ENCODE measurements at places on chromosomes 11 and 22. TPM values are rescaled to one million over a fixed set of nuclear protein-coding genes. Genes with fewer than 3 reads are reported as not detected.

DNA sequence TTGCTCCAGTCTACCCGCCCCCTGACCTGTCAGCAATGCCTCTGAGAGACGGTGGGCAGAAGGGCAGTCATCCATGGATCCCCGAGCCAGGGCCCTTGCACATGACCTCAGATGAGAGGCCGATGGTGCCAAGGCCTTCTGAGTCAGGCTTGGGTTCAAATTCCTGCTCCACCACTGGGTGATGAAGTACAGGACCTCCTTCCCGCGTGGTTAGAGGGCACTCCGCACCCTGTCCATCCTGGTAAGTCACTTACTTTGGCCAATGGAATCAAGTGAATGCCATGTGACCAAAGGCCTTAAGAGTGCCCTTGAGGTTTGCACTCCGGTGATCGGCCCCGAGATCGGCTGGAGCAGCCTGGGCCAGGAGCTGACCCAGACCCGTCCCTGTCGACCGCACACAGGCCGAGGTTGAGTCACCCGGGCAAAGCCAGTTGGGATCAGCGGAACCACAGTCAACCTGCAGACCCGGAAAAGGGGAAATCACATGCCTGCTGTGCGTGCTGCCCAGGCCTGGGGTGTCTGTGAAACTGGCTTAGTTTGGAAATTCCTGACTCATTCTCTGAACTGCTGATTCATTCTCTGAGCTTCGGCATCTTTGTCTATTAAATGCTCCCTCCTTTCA, 48.9 kb downstream of the RTL6 start:
- DNase-seq: no peak

SCGB1A1 gene
- not detected for total RNA-seq

DNA sequence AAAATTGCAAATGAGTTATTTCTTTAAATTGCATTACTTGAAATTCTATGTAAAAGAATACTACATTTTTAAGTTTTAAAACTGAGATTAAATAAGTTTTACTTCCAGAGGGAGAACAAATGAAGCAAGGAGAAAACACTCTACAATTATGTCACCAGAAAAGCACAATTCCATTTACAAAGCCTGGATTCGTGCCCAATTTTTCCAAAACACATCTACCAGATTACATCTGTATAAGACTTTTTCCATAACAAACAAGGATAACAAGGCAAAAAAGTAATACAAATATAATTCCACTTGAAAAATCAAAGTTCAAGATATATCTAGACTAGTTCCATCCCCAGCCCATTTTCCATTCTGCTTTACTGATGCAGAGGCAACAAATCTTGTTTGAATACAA, 40.5 kb downstream of the MTMR2 start:
- DNase-seq: no peak

DNA sequence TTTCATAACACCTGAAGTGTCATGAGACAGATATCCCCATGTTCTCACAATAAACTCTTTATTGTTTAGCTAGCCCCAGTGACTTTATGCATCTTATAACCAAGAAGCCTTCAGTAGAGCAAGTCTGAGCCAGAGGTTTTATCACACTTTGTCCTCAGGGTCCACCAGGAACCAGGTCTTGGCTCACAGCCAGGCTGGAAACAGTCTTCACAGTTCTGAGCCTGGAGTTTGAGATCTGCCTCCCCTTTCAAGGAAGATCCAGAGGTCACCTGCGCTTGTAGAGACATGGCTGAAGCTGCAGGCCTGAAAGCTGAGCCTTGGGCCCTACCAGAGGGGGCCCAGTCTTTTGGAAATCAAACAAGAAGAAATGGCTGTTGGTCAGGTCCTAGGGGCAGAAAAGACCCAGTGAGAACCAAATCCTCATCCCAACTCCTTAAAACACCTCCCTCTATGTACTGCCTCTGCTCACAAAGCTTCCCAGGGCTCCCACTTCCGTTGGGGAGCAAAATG, 3.5 kb downstream of the RRP8 start:
- no peak for DNase-seq

GRCh38 chr11:67666676-67667489, 7.5 kb downstream of the ALDH3B2 start:
- DNase-seq: no peak

CDC42BPG gene
- not detected for total RNA-seq

GRCh38 chr11:34105957-34106504, 602 bp downstream of the NAT10 start:
- DNase-seq: no peak

DNA sequence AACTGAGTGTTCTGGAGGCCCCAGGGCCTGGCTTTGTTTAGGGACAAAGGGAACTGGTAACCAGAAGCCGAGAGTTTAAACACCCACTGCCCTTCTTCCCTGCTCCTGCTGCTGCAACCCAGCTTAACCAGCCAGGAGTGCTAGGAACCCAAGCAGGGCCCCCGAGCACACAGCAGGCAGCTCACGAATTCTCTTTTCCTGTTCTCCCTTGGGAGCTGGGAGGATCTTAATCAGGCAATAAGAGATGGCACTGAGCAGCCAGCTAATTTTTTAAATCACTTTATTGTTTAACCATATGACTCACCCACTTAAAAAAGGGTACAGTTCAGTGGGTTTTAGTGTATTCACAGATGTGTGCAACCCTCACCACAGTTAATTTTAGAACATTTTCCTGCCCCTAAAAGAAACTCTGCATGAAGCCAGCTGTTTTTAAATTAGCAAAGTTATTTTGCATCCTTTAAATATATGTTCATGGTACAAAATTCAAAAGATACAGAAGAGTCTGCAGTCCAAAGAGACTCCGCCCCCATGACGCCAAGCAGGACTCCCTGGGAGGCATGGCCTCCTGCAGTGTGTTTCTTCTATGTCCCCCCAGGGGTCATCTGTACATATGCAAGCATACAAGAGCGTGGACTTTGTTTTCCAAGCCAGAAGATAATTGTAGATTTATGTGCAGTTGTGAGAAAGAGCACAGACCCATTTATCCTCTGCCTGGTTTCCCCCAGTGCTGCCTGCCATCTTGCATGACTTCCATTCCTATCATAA, 18.9 kb upstream of the PPP6R3 start:
- no peak for DNase-seq

GRCh38 chr11:71131861-71132260, 120.5 kb downstream of the SHANK2 start:
- no peak for DNase-seq

- no peak for DNase-seq
Measured at GRCh38 chr11:96254087-96254486, 88.9 kb downstream of the MAML2 start.

DNA sequence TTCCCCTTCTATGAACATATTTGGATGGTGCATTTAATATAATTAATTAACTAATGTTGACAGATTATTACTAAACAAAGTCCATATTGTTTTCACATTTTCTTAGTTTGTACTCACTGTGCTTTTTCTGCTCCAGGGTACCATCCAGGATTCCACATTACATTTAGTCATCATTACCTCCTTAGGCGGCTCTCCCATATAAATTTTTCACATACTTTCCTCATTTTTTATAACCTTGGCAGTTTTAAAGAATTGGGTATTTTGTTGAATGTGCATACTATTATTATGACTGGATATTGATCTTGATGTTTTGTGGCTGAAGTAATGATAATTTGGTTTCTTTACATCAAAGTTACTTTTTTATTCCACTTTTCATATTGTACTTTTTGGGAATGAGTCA, 755.6 kb upstream of the ANO3 start:
- DNase-seq: no peak

GRIA4 gene
- 123 TPM for total RNA-seq

GRCh38 chr11:128501008-128501407, 86.3 kb downstream of the ETS1 start:
- DNase-seq: no peak

All from dorsolateral prefrontal cortex (tissue), 122 donors.